ENCODE measurements at places on chromosomes 2 and 18.

DNA sequence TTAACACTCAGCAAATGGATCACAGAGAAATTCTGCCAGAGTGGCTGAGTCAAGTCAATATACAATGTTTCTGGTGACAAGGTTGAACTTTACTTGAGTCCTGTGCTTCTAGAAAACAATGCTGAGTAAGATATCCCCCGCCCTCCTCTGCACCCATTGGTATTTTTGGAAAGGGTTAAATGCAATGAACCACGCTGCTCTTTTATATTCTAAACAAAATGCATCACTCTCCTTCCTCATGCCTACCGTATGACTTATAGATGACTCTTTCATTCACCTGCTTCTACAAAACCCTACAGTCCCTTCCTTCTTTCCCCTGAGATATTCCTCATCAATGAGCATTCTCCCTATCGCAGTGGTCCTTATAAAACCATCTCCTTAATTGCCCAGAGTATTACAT lies 168.8 kb downstream of the TXNL1 start:
- DNase-seq, result no peak

DNA sequence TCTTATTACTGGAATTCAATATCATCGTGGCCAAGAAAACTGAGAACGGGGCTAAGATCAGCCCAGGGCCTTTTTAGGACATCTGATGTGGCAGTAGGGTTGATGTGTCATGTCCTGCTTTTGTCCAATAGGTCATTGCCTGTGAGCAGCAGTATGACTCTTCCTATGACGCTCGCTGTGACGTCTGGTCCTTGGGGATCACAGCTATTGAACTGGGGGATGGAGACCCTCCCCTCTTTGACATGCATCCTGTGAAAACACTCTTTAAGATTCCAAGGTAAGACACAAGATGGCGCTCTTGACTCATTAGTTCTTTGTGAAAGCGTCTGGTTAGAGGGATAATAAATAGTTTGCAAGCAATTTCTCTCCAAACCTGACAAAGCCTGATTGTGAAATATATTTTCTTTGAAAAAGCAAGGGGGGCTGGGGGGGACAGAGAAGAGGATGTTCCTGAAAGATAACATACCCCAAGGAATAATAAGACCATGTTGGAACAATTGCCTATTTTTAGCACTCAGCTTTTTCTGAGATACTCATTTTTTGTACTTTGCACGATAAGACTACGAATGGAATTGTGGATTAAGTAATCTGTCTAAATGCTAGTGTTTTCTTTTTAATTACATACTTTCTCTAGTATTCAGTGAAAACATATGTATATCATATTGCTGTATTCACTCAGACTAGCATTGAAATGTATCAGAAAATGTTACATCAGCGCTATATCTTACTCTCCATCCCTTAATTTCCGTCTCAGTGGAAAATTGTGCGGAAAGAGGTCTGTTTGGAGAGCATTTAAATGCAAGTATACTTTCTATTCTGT lies 58.1 kb downstream of the MYO3B start:
- peak; percentile 34 for DNase-seq

DNA sequence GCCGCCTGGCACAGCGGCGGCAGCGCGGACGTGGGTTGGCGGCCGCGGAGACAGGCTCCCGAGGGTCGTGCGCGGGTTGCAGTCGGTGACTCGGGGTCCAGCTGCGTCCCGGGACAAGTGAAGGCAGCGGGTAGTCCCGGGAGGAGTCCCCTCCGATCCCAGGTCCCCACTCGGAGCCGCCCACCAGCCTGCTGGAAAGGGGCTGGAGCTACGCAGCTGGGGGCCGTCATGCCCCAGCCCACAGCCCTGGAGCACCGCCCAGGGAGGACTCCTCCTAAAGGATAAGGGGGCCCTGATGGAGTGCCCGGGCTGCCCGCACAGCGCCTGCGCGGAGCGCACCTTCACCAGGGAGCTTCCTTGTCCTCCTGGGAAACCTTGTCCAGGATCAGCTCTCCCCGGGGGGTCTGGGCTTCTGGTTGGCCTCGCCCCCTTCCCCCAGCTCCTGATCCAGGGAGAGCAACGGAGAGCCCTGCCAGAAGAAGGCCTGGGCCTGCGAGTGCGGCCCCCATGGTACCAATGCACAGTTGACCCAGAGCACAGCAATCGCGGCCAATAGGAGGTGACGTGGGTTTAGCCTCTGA lies 25.9 kb upstream of the ALPP start:
- DNase-seq, result no peak

DNA sequence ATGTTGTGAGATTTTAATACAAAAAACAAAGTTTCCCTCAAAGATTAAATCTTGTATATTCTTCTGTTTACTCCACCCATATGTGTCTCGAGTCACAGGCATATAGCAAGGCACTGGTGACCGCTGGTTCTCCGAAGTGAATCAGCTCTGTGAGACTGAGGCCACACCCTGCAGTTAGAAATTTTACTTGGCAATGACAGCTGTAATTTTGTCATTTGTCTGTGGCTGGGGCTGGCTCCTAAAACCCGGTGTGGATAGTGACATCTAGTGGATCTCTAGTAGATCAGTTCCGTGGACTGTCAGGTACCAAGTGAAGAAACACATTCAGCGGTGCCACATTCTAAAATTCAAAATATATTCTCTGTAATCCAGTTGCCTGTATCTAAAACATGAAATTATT lies 278.0 kb downstream of the NEDD4L start:
- DNase-seq, result peak; percentile 69

DNA sequence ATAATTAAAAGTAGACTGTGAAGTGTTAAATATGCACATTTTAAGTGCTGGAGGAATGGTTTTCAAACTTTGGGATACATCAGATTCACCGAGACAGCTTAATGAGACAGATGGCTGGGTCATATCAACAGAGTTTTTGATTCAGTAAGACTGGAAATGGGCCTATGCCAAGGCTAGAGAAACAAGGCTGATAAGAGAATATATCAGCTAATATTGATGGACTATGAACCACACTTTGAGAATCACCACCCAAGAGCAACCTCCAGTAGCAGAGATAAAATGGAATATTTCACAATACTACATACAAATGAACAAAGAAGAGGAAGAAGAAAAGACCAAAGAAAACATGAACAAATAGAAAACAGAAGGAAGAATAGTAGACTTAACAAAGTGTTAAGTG lies 450.2 kb upstream of the KLHL29 start:
- no peak for DNase-seq

DNA sequence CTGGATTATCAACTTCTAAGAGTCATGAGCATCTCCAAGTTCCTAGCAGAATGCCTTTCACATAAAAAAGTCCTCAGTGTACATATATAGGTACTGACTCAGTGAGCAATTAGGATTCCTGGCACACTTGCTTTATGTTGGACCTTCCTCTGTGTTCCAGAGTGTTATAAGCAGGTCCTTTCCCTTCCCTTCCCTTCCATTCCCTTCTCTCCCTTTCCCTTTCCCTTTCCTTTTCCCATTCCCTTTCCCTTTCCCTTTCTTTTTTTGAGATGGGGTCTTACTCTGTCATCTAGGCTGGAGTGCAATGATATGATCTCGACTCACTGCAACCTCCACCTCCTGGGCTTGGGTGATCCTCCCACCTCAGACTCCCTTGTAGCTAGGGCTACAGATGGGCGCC lies 48.7 kb downstream of the SCN3A start:
- no peak for DNase-seq

- no peak for DNase-seq
Measured at GRCh38 chr18:77042583-77042982, 90.0 kb downstream of the MBP start.

- no peak for DNase-seq
Measured at GRCh38 chr18:67932271-67932670, 415.8 kb upstream of the DSEL start.

DNA sequence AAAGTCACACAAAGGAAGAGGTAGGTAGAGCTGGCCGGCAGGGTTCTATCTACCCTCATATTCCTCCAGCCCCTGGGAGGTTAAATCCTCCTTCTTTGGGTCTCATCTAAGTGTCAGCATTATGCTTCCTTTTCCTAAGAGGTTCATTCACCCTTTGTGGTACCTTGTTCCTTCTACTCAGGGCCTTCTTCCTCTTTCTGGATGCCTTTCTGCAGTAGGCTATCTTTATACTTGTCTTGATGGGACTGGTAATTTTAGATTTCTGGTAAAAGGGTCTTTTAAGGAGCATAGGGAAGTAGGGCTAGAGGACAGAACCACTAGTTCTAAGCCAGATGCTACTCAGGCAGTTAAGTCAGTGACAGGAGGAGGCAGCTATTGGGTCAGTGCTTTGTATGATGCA lies 13.7 kb upstream of the TNP1 start:
- no peak for DNase-seq

DNA sequence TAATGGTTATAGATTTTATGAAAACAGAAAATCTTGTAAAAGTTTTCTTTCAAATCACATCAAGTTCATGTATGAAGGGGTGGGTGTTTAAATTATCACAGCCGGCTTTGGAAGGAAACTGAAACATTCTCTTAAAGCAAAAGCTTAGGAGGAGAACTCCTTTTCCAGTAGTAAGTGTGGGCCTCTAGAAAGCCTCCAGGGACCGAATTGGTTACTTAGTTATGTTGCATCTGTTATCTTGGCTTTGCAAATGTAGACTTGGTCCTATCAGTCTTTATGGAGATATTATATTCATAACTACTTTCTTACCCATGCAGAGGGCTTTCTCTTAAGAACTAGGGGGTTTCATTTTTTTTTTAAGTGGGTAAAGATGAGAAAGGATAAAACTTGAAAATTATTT lies 7.4 kb downstream of the NAB1 start:
- DNase-seq, result no peak

GRCh38 chr2:176944998-176945397 lies 267.6 kb upstream of the HNRNPA3 start:
- no peak for DNase-seq

DNA sequence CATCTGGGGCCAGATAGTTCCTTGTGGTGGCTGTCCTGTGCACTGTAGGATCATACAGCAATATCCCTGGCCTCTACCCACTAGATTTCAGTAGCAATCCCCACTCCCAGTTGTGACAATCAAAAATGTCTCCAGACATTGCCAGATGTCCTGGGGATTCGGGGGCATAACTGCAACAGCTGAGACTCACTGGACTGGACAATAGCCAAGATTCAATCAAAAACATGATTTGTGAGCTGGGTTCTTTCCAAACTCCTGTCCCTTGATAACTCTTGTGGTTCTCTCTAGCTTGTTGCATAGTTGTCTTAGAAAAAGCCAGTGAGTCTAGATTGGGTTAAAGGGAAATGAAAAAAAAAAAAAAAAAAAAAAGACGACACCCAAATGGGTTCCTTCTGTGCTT lies 293.4 kb downstream of the CELF4 start:
- no peak for DNase-seq

GRCh38 chr18:27577265-27577664 lies 392.2 kb upstream of the CHST9 start:
- no peak for DNase-seq

DNA sequence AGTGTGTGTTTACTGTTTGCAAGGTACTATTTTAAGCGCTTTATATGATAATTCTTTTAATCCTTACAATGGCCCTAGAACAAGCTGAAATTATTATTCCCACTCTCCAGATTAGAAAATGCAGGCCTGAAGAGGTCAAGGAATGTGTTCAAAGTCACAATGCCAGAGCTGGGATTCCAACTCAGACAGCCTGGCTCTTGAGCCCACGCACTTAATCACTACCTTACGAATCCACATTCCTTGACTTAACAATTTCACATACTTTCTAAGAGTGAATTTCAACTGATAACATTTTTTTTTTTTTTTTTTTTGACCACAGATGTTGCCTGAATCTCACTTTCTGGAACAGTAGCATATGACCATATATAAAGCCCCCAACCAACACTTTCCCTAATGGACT lies 400.3 kb downstream of the NCKAP5 start:
- no peak for DNase-seq

DNA sequence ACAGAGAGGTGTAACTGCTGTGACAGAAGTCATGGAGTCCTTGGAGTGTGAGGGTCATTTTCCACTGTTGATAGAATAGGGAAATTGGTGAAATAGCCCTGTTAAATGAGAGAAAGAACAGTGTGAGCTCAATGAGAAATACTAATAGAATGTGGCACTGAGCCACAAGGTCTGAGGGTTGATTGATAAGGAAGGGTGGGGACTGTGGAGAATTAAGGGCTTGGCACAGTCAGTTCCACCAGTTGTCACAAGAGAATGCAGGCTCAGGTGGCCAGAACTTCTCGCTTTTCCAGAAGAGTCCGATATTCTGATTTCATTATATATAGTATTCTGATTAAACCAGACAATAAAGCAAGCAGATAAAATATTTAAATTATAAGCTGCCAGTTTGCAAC lies 9.1 kb upstream of the IL1RN start:
- DNase-seq, result no peak

DNA sequence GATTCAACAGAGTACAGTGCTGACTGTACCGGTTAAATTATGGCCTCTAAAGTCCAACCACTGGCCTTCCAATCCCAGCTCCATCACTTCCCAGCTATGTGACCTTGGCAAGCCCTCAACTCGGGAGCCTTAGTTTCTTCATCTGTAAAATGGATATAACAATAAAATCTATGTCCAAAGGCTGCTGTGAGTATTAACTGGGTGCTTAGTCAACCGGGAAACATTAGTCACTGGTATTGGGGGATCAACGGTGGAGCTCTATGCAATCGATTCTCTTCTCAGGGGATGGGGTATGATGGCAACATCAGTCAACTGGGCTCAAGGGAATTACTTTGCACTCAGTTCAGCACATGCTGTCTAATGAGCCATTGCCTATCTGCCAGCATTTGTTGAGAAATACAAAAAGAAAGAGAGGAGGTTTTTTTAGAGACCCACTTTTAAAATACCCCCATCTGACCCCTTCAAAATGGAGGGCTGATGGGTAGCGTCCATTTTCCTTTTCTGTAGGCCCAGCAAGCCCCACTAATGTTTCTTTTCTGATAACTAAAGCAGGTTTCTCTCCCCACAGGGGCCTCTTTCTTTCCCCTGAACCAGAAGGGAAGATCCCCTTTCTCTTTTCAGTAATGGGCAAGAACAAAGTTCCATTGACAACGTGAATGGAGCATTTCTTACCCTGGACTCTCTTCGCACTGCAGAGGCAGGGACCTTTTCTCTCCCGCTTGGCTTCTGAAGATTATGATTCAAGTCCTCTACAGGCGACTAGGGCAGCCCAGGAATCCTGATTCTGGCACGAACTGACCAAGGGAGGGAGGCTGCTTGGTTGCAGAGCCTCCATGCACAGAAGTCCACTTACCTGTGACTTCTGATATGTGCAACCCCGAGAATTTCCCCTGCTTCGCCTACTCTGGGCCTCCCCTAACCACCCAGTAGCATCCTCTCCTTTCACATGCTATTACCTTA lies 8.7 kb upstream of the AGFG1 start:
- DNase-seq, result peak; percentile 49

Data from activated CD4-positive, alpha-beta T cell treated with anti-CD3 and anti-CD28 coated beads for 48 hours (primary cell).